HAP-1 (cell line): ENCODE measurements at places on chromosomes 6 and 20.

DNA sequence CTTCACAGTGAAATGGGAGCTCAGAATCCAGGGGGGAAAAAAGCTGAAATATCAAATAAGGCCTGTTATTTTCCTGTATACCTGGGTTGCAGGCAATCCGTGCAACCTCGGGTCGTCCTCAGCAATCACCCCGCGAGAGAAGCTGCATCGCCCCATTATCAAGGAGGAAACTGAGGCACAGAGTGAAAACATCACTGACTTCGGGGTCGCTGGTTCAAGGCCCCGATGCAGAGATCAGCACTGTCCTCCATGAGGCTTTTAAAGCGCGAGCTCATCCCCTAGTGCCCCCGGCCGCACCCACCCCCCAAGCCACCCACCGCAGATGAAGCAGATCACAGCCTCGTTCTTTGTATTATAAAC is 203.9 kb downstream of the PREX1 start:
- DNase-seq = no peak

DNA sequence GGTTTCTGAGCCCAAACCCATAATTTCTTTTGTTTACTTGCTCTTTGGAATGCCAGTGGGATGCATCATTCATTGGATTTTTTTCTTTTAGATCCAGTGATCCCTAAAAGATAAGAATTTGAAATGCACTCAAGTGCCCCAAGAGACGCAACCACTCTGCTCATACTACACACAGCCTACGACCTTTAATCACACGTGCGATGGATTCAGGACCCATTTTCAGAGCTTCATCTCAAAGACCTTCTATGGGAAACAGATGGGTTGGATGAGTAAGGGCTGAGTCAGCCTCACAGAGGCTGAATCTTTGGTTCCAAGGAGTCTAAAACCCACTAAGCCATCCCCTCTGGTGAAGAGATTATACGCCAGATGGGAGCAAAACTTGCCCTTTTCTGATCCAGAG is 265.5 kb upstream of the EXOC2 start:
- no peak for DNase-seq

GRCh38 chr6:169653691-169654090 is 48.1 kb downstream of the WDR27 start:
- DNase-seq = no peak

- no peak for DNase-seq
These were observed 279.2 kb downstream of the PTPRK start for GRCh38 chr6:128241216-128241615.

DNA sequence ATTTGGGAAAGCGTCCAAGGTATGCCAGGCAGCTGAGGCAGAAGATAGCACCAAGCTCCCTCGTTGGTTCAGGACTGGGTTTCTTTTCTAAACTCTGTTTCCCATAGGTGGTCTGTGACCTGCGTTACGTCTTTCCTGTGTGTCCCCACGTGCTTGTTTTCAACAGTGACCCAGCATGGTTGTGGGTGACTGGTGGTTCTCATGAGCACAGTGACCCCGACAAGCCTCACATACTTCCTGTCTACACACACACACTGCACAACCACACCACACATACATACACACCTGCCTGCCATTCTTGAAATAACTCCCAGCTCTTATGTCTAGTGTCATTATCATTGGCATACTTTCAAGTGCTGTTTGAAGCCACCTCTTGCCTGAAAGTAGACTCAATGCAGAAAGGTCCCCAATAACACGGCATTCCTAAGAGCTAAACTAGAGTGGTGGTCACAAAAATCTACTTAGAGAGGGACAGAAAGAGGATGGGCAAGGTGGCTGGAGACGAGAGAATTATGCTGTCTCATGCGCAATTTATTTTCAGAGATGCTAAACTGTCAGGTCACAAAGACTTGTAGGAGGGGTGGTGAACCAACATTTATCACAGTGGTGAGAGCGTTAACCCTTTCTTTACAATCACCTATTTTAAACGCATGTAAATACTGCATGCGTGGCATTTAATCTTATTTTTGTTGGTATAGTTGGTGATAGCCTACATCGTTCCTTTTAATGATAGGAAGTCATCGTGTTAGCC is 66.7 kb downstream of the GCNT2 start:
- DNase-seq = no peak

GRCh38 chr6:3862038-3862437 is 12.9 kb downstream of the FAM50B start:
- DNase-seq = no peak

- no peak for DNase-seq
These were observed 39.6 kb downstream of the PLCG1 start for GRCh38 chr20:41176711-41177552.

DNA sequence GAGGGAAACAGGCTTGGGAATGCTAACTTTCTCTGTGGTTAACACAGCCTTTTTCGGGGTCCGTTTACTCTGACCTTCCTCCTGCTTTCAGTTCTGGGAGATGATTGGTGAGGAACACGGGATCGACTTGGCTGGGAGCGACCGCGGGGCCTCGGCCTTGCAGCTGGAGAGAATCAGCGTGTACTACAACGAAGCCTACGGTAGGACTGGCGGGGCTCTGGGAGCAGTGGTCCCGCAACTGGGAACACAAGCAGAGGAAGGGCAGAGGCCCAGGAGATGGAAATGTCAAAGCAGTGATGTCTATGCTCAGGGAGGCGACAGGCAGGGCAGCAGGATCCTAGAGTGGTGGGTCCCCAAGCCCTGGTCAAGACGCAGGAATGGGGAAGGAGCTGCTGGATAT is 3.5 kb downstream of the TUBB1 start:
- DNase-seq = no peak

GRCh38 chr6:39769012-39769411 is 23.2 kb upstream of the DAAM2 start:
- DNase-seq = no peak

DNA sequence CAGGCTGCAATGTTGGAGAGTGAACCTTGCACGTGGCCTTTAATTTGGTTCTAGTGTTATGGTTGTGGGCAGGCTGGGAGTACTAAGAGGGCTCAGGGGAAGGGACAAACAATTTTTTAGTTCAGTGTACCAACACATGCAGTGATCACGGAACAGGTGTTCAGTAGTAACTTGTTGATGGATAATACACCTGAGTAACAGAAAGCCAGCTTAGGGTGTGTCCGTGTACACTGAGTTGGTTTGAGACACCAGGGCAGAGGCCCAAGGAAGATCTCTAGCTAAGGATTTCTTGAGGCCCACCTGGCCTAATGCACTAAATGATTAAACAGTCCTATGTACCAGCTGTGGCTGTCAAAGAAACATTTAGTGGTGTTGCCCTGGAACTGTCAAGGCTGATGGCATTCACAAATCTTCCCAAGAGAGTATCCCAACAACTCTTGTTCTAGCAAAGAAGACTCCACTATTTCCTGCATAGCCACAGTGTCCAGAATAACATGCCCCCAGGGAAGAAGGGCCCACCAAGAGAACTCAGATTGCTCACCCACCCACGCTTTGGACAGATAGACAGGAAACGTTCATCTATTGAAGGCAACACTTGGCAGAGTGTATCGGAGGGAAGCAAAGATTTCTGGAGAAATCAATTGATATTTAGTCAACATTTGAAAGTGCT is 60.0 kb downstream of the CD83 start:
- DNase-seq = no peak

DNA sequence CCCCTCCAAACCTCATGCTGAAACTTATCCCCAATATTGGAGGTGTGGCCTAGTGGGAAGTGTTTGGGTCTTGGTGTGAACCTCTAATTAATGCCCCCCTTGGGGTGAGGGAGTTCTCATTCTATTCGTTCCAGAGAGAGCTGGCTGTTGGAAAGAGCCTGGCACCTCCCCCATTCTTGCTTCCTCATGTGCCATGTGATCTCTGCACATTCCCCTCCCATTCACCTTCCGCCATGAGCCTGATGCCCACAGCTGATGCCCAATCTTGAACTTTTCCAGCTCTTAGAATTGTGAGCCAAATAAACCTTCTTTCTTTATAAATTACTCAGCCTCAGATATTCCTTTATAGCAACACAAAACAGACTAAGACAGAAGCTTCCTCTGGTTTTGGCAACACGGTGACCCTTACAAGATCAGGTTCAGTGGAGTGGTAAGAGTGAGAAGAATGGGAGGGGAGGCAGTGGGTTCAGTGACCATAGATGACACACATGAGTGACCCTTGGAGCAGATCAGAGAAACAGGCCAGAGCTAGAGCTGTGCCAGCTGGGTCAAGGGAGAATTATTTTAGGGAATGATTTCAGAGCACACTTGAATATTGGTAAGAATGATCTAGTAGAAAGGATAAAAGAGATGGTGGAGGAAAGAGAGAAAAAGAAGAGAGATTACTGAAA is 176.4 kb downstream of the LY86 start:
- DNase-seq = no peak
